Stimulated activated CD8-positive, alpha-beta memory T cell treated with anti-CD3 and anti-CD28 coated beads, Interleukin-7, amount 100 ng/mL, for 48 hours (primary cell): ENCODE measurements at places on chromosomes 6 and 20.

GRCh38 chr20:37627060-37627766 lies 66.6 kb upstream of the CTNNBL1 start:
- no peak for DNase-seq

GRCh38 chr6:115896538-115897129 lies 164.1 kb downstream of the FRK start:
- DNase-seq: no peak

DNA sequence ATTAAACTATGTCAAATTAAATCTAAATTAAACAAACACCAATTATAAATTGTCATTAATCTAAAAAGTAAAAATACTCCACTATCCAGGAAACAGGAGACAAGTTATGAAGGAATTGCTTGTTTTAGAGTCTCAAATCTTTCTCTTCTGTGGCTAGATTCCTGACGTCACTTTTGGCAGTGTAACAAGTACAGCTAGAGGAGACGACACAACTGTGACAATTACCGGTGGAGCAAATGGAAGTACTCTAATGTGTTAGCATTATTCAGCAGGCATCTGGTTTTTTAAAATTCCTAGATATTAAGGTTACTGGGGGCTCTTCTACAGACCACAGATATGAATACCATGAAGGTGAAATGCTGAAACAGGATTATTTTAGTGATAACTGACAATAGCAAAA lies 1042.7 kb downstream of the EPHA7 start:
- no peak for DNase-seq

DNA sequence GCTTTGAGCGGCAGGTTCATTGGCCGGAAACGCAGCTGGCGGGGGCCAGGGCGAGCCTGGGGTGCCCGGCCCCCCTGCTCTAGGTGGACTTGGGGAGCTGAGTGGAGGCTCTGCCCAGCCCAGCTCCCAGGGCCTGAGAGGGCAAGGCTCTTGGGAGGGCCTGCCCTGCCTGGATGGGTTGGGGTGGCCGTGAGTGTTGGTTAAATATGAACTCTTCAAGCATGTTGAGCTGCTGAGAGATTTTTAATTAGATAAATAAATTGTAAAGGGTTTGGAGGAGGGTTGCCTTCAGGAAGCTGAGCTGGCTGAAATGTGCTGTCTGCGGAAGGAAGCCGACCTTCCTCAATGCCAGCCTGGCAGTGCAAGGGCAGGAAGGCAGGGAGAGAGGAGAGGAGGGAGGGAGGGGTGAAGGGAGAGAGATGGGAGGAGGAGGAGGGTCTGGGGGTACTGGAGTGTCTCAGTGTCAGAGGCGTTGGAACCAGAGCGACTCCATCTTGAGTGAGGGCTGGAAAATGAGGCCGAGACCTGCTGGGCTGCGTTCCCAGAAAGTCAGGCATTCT lies 39.4 kb upstream of the PMEPA1 start:
- no peak for DNase-seq

DNA sequence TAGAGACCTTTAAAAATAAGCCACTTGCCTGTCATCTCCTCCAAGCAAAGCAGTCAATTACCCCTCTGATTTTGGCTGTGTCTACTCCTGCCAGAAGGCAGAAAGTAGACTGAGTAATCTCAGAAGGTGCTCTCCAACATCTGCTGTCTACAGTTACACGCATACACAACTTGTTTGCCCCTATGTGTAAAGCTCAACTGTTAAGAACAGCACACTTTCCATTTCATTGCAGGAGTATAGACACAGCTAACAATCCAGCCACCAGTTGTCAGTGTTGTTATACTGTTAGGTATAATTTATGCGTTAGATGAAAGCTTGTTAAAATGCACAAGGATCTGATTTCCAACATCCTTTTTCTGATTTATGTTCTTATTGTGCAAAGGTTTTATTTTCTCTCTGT lies 88.2 kb downstream of the SAMD3 start:
- DNase-seq: no peak

- no peak for DNase-seq
These were observed 3.4 kb downstream of the NAPB start for GRCh38 chr20:23417861-23418260.

- no peak for DNase-seq
These were observed 1.8 kb upstream of the JARID2 start for GRCh38 chr6:15243910-15244619.

DNA sequence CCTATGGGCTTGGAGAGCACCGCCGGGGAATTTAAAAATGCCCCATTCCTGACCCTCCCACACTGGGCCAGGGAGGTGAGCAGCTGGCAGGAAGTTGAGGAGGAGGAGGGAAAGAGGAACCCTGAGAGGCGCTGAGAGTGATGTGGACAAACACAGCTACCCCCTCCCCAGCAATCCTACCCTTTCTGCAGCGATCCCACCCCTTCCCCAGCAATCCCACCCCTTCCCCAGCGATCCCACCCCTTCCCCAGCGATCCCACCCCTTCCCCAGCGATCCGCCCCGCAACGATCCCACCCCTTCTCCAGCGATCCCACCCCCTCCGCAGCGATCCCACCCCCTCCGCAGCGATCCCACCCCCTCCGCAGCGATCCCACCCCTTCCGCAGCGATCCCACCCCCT lies 111.6 kb downstream of the SYCP2 start:
- DNase-seq: no peak

- no peak for DNase-seq
These were observed 325.0 kb upstream of the AGPAT4 start for GRCh38 chr6:161598896-161599295.

GRCh38 chr6:93675856-93676417 lies 256.6 kb upstream of the EPHA7 start:
- no peak for DNase-seq
